Brain (organoid and tissue), 16 donors: ENCODE measurements at places on chromosomes 7 and 10.
A peak's percentile ranks its signal among the peaks of the same experiment; 100 is the strongest.

DNA sequence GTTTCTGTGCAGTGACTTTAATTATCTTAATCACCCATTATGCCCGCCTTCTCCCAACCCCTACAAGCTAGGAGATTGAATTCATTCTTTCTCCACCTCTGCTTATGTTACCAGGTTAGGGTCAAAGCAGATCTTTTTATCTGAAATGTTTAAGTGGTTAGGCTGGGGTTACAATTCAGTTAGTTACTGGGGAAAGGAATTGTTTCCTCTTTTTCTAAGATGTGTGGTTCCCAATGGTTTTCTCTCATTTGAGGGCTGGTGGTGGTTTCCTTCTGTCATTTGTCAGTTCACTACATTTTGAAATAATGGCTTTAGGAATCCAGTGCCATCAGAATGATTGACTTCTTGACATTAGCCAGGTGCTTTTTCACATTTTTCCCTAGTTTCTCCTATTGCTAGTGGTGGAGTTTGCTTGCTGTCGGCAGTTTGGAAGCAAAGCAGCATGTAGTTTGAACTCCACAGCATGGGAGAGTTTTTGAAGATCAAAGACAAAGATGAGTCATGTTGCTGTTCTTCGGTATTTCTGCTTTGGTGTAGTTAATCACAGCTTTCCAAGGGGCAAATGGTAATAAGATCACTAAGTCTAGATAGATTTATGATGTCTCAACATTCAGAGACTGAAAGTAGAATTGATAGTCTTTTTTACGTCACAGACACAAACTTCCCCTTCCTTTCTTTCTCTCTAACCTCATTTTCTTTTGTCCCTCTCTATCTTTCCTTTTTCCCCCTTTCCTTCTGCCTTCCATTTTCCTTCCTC, 168.2 kb downstream of the SND1 start:
- no peak for DNase-seq

- DNase-seq = peak; percentile 1
Measured at GRCh38 chr10:83083831-83084230, 1055.5 kb upstream of the GHITM start.

DNA sequence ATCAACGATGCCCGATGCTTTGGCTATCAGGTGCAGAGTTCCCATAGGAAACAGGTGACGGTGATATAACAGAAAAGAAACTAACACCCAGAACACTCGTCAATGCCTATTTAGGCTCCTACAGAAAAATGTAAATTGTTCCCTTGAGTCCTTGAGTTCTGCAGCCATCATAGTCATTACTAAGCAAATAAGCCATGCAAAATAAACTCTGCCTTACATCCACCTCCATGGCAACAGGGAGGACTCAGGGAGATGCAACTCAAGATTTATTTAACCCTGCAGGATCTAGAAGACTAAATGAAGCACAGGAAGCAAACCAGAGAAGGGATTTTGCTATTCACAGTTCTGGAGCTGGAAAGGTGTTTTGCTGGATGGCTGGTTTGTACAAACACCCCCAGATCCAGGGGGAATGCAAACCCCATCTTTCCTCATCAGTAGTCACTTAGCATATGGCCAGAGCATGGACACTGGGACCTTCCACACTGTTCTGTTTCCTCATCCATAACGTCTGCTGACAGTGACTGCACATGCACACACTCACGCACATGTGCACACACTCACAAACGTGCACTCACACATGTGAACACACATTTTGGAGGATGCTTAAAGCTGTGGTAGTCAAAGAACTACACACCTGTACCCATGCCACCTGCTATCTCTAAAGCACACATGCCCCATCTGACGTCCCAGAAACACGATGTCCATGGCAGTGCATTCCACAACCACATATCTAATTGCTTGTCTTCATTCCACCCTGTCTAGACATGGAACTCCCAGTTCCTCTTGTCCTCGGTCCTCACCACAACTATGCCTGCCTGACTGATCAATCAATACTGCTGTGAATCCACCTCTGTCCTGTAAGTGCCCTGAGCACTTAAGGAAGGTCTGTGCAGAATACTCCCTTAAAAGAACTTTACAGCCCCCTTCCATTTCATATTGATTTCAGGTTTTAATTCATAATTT, 178.2 kb downstream of the COBL start:
- peak; percentile 56 for DNase-seq

GRCh38 chr10:22875581-22875980, 52.3 kb upstream of the ARMC3 start:
- DNase-seq = no peak

DNA sequence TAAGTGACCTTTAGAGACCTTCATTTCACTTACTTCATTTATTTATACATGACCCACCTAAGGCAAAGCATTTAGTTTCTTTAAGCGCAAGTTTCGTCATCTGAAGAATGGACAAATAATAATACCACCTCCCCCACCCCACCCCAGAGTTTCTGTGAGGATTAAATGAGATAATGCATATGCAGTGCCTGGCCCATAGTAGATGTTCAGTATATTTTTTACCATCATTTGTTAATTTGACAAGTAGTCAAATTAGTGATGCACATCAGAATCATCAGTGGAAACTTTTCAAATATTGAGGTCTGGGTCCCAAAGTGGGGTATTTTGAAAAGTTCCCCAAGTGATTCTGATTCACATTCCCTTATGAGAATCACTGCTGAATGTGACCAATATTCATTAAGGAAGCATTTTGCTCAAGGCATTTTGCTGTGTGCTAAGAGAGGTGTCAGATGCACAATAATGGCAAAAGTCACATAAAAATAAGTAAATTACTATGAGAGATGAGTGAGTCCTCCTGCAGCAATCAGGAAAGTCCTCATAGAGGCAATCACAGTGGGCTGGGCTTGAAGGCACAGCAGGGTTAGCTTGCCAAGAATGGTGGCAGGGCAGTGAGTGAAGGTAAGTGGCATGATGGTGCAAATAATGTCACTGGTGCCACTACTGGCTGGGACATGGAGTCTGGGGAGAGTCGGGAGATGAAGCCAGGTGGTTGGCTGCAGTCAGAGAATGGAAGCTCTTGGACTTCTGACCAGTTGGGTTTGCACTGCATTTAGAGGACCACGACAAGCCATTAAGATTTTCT, 244.1 kb downstream of the PTEN start:
- DNase-seq = no peak

- DNase-seq = no peak
Measured at GRCh38 chr10:69962746-69963135, 89.9 kb upstream of the MACROH2A2 start.

- DNase-seq = no peak
Measured at GRCh38 chr10:13909516-13910258, 322.9 kb downstream of the PRPF18 start.

DNA sequence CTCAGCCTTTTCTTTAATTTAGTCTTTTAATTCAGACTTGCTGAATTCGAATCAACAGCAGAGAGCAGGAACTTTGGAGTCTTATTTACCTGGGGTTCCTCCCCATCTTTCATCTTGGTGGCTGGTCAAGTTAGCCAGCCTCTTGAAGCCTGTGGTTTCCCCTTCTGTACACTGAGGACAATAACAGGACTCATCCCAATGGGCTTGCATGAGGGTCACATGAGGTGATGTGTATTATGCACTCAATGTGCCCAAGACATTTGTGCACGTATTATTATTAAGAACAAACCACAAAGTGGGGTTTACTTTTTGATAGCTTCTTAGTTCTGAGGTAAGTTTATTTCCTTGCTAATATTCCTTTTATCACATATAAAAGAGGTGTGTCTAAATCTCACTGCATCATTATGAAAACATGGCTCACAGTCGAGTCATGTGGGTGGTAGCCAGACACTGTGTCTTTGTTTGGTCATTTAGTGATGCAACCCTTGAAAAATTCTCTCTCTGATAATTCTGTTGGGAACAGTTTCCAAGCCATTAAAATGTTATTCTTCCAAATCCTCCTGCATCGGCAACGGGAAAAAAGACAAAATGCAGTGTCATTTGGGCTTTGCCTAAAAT, 86.5 kb upstream of the GRB10 start:
- DNase-seq = no peak

- DNase-seq = no peak
Measured at GRCh38 chr7:148825338-148825737, 58.8 kb downstream of the EZH2 start.

GRCh38 chr7:80187727-80188126, 53.1 kb downstream of the GNAI1 start:
- no peak for DNase-seq

GRCh38 chr10:110311357-110311949, 6.7 kb upstream of the SMNDC1 start:
- DNase-seq = peak; percentile 84

- no peak for DNase-seq
Measured at GRCh38 chr10:32104622-32105509, 48.6 kb upstream of the KIF5B start.

- no peak for DNase-seq
Measured at GRCh38 chr7:38027884-38028455, 107.5 kb downstream of the EPDR1 start.

GRCh38 chr7:155252892-155253501, 44.7 kb upstream of the INSIG1 start:
- no peak for DNase-seq

DNA sequence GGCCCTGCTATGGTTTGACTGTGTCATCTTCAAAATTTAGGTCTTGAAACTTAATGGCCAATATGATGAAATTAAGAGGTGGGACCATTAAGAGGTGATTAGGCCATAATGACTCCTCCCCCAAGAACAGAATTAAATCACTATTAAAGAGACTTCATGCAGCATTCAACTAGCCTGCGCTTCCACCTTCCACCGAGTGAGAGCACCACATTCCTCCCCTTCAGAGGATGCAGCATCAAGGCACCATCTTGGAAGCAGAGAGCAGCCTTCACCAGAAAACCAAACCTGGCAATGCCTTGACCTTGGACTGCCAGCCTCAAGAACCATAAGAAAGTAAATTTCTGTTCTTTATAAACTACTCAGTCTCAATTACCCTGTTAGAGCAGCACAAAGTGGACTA, 371.1 kb upstream of the NFE2L3 start:
- DNase-seq = no peak

- DNase-seq = peak; percentile 3
Measured at GRCh38 chr10:110959379-110960332, 40.3 kb downstream of the SHOC2 start.

DNA sequence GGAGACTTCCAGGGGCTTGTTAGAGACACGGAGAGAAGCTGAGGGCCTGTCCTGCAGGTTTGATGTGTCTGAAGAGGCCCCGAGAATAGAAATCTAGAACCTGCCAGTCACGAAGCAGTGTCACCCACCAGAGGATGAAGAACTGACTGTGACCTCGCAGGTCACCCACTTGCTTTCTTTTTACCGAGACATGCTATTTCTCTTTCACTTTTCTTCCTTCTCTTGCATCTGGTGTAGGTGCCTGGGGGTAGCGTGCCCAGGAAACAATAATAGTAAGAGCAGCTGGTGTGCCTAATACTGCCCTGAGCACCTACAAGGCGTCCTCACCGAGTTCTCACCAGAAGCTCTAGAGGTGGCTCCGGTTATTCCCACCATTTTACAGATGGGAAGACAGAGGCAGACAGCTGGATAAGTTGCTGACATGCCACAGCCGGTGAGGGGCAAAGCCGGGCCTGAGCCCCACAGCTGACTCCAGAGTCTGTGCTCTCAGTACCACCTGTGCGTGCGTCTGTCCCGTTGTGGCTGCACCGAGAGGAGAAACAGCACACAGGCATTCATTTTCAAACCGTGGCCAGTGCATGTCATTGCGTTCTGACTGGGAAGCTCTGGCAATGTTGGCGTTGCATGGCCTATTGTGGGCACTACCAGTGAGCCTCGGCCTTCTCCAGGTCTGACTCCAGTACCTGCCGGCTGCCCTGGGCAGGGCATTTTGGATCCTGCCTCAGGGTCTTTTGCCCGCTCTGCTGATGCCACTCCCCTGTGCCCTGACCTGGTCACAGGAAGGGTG, 7.8 kb downstream of the CHST3 start:
- no peak for DNase-seq

- no peak for DNase-seq
Measured at GRCh38 chr7:82359426-82359825, 84.2 kb downstream of the CACNA2D1 start.

- DNase-seq = no peak
Measured at GRCh38 chr7:21013765-21014539, 227.3 kb upstream of the SP8 start.

DNA sequence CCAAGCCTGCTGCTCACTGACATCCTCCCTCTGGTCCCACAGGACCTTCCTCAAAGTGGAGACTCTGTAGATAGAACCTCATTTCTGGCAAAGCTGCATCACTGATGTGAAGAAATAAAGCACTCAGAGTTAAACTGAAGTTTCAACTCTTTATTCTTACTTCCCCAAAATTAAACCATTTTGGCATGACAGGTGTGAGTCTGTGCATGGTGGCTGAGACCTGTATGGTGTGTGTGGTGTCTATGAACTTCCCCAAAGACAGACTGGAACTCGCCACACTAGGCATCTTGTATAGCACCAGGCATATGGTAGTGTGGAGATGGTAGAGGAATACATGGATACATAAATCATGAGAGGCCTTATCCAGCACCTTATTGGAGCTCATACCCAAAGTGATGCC, 6.6 kb upstream of the WDFY4 start:
- DNase-seq = no peak
